ENCODE measurements at places on chromosomes 12 and 14.
A peak's percentile ranks its signal among the peaks of the same experiment; 100 is the strongest.

- DNase-seq = peak; percentile 74
These were observed 188.5 kb downstream of the ALX1 start for GRCh38 chr12:85468356-85469157.

DNA sequence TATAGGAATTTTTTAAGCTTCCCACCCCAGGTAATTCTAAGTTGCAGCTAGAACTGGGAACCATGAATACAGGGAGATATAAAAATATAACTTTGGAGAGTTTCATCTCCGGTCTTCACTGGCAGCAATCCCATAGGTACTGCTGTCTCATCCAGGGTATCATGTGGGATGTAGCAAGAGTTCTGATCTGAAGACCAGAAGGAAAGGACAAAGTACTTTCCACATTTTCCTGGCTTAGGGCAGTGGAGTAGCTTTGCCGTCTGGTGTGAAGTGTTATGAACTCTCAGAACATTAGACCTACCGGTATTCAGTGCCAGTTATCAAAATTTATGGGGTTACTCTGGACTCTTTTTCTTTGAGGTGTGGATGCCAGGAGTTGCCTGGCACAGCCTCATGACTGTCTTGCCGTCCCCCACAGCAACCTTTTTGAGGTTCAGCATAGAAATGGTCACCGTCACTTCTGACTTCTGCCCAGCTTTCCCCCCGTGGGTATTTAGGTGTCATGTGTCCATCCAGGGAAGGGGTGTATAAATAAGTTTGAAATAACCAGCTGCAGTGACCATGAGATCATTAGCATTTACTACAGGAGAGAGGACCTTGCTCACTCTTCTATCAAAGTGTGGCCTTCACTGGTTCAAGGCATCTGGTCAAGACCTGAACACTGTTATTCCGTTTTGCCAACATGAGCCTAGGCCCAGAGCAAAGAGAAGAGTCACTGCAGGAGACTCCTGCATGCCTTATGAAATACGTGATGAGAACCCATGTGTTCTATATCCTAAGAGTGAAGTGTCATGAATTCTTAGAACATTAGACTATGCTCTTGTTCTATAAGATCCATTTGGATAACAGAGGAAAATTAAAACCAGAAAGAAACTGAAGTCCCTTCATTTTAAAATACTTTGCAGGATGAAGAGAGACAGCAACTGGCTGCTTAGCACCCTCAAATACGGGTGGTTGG lies 22.2 kb downstream of the TMEM233 start:
- DNase-seq = peak; percentile 26

GRCh38 chr14:69129264-69129880 lies 23.5 kb downstream of the DCAF5 start:
- DNase-seq = peak; percentile 92

- peak; percentile 87 for DNase-seq
These were observed 8.6 kb downstream of the SETD1B start for GRCh38 chr12:121812320-121812871.

DNA sequence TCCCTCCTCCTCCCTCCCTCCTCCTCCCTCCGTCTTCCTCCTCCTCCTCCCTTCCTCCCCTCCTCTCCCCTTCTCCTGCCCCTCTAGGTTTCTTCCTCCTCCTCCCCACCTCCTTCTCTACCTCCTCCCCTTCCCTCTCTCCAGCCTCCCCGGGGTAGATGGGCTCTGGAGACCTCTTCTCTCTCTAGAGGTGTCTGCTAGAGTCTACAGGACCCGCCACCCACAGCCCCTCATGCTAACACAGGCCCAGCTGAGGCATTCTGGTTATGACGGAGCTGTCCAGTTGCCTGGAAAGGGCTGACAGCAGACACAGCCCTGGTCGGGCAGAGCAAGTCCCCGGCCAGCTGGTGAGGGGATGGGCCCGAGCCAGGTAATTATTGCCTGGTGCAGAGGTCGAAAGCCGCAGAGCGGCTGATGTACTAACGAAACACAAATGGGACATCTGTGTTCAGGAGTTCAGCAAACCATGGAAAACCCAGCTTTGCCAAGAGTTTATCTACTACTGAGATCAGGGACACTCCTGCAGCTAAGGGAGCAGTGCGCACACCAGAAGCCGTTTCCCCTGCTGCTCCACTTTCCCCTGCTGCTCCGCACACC lies 96.2 kb downstream of the PAPOLA start:
- DNase-seq = no peak

GRCh38 chr14:105053421-105053820 lies 11.8 kb downstream of the GPR132 start:
- no peak for DNase-seq

DNA sequence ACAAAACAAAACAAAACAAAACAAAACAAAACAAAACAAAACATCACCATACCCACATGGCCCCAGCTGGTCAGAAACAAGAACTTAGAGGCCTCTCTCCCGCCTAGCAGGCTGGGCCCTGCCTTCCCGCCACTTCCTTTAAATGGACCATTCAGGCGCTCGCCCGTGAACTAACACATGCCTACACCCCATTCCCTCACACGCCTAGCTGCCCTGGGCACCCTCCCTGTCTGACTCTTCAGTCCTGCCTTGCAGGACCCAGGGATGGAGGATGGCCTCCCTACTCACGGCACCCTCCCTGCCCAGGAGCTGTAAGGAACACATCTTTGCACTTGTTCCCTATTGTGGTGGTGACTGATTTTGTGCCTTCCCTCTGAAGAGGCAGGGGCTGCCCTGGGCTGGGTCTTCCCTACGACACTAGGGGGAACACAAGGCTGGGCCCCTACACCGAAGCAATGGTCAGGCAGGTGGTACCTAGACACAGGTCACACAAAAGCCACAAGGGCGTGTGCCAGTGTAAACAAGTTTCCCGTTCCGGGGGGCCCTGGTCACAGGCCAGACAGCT lies 21.5 kb downstream of the P2RX2 start:
- DNase-seq = no peak

- peak; percentile 71 for DNase-seq
These were observed 953 bp upstream of the NXPH4 start for GRCh38 chr12:57215668-57216013.

- DNase-seq = peak; percentile 76
These were observed 29.6 kb upstream of the NTN4 start for GRCh38 chr12:95820096-95820703.

GRCh38 chr12:18752947-18753346 lies 15.0 kb downstream of the CAPZA3 start:
- no peak for DNase-seq

DNA sequence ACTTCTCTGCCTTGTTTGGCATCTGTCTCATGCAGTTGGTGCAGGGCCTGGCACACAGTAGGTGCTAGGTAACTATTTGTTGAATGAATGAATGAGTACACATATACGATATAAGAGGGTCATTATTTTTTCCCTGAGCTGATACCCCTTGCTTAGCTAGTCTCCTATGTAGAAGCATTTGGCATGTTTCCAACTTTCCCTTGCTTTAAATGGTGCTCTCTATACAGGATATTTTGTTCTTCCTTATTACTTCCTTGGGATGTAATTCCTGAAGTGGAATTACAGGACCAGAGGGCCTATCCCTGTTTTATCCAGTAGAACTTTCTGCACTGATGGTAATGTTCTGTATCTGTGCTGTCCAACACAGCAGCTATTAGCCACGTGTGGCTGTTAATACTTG lies 250.1 kb upstream of the PWP1 start:
- DNase-seq = peak; percentile 17

GRCh38 chr12:45415393-45415817 lies 199.5 kb downstream of the ANO6 start:
- peak; percentile 100 for DNase-seq

DNA sequence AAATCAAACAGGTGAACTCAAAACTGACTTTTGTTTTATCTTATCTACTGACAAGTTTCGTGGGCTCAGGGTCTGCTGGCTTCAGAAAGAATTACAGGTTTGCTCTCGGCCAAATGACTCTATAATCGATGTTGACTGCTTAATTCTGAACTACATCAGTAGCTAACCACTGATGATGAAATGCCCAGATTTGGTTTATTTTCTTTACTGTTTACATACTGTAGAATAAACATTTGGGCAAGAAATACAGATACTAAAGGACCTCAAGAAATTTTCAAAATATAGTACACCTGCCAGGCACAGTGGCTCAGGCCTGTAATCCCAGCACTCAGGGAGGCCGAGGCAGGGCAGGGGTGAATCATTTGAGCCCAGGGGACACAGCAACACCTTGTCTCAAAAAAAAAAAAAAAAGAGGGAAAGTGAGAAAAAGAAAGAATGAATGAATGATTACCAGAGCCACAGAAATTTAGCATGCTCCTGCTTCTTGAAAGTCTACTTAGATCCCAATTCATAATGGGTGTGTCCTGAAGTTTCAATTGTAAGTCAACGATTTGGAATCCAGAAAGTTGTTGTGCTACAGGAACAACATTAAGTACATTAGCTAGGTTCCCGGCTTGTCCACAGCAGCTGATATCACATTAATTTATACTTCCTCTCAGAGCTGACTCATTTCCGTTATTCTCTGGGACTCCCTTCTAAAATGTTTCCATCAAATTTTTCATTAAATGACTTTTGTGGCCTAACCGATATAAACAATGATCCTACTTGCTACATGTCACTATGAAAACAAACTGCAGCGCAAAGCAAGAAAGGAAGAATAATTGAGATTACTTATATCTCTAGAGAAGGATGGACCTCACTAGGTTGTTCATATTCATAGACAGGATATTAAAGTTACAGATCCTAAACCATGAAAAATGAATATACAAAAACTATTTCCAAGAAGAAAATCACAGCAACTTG lies 134.3 kb downstream of the MED13L start:
- peak; percentile 83 for DNase-seq

- peak; percentile 84 for DNase-seq
These were observed 5.5 kb upstream of the G2E3 start for GRCh38 chr14:30553311-30553989.

DNA sequence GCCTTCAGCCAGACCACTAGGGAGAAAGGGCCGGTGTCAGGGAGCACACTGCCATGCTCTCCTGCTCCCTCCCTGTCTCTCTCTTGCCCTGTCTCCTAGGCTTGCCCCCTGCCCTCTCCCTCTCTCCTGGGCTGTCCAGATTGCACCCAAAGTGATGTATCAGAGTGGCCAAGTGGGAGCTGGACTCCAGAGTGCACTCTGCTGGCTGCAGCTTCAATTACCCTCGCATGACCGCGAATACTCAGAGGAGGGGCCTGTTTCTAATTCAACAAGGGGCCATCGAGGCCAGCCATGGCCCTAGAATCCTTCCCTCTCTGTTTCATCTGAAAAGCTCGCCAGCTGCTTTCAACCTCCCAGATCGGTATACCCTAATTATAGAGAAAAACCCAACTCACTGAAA lies 206.4 kb upstream of the FKBP4 start:
- no peak for DNase-seq

DNA sequence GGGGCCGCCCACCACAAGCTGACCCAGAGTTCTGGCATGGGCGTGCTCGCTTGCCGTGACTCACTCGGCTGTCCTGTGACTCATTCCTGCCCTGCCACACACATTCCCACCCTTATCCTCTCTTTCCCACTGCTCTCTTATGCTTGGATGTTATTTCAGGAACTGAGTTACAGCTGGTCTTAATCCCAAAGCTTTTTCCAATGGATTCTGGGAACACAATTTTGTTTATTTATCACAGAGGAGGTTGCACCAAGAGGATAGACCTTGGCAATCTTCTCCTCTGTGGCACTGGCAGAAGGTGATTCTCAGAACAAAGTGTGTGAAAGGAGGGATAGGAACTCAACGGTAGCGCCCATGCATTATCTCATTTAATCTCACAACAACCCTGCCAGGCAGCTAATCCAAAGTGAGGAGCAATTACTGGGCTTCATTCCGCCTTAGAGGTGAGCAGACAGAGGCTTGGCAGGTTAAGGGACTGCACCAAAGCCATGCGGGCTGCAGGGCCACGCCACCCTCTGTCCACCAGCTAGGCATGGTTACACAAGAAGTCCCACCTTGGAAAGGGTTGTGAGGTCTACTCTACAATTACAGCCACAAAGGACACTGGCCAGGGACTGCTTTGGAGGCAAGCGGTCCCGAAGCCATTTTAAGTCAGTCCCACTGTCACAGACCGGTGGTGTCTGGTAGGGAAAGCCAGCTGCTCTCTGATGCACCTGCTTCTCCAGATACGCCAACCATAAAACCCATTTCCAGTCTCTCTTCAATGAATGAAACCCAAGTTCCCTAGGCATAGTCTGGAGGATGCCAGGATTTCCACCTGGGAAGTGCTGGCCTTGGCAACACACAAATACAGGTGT lies 32.9 kb downstream of the SYNE3 start:
- peak; percentile 96 for DNase-seq

DNA sequence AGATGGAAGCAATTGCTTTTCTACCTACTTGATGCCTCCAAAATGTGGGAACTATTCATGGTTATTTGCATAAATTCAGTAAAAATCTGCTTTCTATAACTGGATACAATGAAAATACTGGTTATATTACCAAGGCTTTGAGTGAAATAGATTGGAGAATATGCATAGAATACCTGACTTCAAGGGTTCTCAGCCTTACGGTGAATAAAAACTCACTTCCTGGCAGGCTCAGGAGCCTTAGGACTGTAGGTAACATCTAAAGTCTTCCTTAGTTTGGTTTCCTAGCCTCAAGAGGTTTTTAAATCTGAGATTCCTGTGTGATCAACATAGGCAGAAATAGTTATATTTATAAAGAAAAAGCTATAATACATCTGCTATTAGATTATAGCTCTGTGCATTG lies 158.6 kb downstream of the SLC41A2 start:
- DNase-seq = no peak

GRCh38 chr14:22386924-22387775 lies 201.9 kb downstream of the DAD1 start:
- DNase-seq = peak; percentile 80

DNA sequence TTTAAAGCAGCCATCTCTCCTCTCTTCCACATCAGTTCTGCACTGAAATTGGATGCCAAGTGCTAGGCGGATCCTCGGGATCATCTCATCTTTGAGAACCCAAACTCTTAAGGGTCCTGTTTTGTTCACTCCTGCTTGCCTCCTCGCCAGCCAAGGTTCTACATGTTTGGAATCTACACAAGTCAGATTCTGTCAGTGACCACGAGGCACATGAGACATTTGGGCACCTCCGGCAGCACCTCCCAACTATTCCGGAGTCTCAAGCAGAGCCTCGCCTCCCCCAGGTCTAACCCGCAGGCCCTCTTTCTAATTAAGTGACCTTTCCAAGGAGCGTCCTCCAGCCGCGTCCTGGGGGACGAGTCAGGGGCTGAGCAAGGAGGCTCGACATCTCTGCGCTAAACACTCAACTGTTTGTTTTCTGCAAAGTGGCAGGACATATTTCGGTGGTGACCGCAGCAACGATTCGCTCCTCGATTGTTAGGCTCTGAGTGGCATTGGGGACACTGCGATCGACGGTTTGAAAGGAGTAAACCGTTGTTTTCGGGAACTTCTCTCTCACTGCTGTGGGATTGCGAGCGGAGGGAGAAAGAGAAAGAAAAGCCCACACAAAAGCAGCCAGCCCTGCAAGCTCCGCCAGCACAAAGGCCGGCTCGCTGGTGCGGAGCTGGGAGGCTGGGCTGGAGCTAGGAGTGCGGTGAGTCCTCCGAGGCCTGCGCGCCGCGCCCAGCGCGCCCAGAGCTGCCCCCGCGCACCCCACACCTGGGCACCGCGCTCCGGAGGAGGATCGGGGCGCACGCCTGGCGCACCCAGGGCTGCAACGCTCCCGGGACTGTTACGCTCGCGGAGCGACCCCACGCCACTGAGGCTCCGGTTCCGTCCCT lies 640 bp downstream of the ARMH4 start:
- DNase-seq = peak; percentile 65

All from GM23248 (cell line).